Stimulated activated CD4-positive, alpha-beta T cell treated with anti-CD3 and anti-CD28 coated beads, Interleukin-4, amount 100 ng/mL, for 1 hour (primary cell): ENCODE measurements at places on chromosomes 16 and 17.

GRCh38 chr16:12011565-12011964 is 35.0 kb downstream of the SNX29 start:
- no peak for DNase-seq

DNA sequence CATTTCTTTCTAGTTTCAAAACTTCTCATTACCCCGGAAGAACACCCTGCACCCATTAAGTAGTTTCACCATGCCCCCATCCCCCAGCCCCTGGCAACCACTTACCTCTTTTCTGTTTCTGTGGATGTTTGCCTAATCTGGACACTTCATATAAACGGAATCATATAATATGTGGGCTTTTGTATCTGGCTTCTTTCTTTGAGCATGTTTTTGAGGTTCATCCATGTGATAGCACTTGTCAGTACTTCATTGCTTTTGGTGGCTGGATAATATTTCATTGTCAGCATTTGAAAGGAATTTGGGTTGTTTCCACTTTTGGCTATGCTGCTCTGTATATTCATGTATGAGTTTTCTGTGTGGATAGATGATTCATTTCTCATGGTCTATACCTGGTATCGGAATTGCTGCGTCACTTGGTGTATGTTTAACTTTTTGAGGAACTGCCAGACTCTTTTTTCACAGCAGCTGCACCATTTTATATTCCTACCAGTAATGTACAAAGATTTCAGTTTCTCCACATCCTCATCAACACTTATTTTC is 30.0 kb upstream of the SLC5A10 start:
- DNase-seq = no peak

DNA sequence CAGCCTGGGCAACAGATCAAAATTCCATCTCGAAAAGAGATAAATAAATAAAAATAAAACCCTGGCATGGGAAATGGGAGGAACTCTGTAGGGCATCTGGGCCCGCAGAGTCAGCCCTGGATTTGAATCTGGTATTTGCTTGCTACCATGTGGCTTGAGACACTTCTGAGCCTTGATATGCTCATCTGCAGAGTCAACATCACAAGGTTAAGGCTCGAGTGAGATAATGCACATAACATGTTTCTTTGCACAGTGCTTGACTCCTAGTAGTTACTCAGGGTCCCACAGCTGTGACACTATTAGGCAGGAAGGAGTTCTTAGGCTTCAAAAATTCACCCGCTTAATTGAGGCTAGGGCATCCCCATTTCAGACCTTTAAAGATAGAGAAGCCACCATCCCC is 21.3 kb downstream of the CDK5RAP3 start:
- DNase-seq = no peak

GRCh38 chr16:66979011-66979717 is 9.2 kb upstream of the CES4A start:
- no peak for DNase-seq

- no peak for DNase-seq
Measured at GRCh38 chr16:81837312-81837751, 58.2 kb downstream of the PLCG2 start.

- DNase-seq = no peak
Measured at GRCh38 chr16:10822702-10823101, 4.1 kb upstream of the TVP23A start.

- no peak for DNase-seq
Measured at GRCh38 chr17:53687324-53687723, 135.4 kb upstream of the KIF2B start.

DNA sequence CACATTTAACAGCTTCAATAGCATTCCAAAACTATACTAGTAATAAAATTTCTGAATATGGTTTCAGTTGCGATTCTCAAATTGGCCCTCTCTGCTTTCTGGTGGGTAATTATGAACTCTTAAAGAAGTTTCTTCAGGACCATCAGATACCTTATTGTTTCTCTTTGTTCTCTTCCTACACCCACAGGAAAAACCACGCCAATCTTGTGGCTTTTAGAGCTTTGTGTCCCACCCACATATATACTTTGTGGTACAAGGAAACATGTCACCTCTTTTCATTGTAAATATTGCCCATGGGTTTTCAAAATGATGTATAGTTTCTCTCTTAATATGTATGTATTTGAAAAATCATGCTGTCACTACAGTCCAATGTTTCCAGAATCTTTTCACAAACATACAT is 12.1 kb downstream of the ABCA9 start:
- DNase-seq = no peak

- DNase-seq = no peak
Measured at GRCh38 chr16:50267151-50267631, 840 bp downstream of the ADCY7 start.

DNA sequence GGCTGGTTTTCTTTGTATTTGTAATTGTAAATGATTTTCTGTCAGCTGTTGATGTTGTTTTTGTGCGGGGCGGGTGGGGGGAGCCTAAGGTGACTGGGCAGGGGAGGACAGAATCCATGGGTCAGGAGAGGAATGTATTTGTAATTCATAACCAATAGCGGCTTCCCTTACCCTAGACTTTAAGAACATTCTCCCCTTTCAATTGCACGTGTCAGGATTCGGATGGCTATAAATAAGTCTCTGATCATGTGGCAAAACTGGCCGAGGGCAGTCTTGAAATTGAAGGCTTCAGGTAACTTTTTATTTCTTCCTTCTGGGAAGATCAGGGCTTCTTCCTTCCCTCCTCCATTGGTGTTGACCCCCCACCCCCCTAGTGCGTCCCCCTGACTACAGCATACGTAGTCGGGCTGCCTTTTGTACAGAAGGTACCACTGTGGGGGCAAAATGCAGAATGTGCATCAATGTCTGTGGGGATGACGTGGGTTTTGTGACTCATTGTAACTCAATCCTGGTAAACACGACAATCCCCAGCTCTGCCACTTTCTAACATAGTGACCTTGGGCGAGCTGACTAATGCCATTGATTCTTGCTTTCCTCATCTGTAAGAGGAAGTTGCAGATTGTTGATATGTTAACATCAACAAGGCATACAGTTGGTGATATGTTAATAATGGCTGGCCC is 16.2 kb downstream of the MARCHF10 start:
- no peak for DNase-seq

DNA sequence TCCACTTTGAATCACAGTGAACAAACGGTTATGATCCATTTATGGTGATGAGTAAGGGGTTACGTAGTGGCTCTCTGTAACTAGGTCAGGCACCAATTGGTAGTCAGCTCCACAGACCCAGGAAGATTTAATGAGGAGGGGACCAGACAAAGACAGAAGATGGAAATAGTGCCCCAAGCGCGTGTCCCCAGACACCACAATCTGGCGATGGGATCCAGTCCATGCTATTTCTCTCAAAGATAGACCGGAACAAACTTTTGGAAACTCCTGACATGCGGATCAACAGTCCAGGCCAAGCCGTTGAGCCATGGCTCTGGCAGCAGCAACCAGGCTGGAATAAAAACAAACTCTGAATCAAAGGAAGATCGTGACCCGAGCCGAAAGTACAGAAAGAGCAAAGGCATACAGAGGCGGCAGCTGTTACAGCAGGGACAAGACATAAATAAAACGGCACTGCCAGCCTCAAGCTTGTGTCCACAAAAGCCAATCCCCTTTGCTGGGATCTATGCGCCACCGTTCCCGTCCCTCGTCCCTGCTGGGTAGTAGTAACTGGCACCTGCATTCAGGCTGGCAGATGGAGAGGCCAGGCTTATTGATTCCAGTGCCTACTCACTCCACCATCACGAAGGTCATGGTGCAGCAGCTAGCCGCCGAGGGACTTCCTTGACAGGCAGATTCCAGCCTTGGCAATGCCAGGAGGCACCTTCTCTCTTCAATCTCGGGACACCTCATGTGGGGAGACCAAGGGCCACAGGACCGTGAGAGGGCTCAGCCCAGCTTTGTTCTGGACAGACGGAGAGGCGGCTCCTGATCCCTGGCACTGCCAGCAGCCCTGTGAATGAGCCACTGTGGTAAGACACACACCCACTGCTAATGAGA is 50.2 kb downstream of the CDH11 start:
- DNase-seq = no peak

DNA sequence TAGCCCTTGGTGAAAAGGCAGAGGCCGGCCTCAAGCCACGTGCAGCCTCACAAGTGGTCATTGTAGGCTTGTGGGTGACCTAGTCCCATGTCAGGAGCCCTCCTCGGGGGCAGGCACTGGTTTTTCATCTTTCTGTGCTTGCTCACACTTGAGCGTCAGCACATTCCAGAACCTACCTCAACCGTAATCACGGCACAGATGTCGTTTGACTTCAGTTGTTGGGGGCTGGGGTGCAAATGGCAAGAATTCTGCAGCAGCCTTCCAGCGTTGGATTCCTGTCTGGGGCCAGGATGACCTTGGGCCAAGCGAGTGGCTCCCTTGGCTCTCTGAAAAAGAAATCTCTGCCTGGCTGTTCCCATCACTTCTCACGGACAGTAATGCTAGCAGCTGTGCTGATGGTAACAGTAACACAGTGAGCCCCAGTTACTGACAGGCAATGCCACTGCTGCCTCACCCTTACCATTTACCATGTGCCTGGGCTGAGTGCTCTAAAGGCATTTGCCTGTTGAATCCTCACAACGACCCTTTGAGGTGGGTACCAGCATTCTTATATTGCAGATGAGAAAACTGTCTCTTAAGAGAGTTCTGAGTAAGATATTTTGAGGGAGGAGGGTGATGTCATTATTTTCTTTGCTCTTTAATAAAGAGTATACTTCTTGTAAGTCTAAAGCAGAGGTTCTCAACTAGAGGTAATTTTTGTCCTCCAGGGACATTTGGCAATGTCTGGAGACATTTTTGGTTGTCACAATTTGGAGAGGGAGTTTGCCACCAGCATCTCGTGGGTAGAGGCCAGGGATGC is 46.5 kb downstream of the KSR1 start:
- no peak for DNase-seq

- no peak for DNase-seq
Measured at GRCh38 chr17:12898110-12898509, 108.8 kb downstream of the ARHGAP44 start.

DNA sequence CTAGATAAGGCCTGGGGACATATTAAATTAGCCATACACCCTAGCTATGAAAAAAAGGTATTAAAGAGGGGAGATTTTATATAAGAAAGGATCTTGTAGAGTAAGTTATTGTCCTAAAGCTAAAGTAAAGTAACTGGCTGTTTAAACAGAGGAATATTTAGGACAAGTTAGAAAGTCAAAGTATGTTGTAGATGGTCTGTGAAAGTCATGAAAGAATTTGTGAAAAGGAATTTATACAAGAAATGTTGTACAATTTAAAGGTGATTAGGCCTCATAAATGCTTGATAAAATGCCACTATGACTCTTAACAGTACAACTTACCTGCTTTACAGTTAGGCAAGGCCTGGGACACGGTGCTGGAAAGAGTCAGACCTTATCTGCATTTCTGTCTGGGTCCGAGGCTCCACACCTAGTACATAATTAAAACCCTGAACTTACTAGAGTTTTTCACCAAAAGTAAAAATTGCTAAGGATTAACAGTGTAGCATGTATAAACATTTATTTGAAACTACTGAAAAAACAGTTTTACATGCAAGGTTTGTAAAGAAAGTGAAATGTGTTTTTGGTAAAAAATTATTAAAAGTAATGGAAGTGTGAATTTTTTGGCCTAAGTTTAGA is 445.3 kb upstream of the TOM1L1 start:
- no peak for DNase-seq
